ENCODE measurements at places on chromosomes 7 and 10.

DNA sequence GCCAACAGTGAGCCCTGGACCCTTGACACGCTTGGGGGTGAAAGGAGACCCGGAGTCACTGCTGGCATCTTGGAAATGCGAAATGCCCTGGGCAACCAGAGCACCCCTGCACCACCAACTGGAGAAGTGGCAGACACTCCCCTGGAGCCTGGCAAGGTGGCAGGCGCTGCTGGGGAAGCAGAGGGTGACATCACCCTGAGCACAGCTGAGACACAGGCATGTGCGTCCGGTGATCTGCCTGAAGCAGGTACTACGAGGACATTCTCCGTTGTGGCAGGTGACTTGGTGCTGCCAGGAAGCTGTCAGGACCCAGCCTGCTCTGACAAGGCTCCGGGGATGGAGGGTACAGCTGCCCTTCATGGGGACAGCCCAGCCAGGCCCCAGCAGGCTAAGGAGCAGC lies 98.5 kb downstream of the TACC2 start:
- no peak for DNase-seq

GRCh38 chr7:156178857-156179256 lies 366.6 kb upstream of the SHH start:
- DNase-seq = no peak

DNA sequence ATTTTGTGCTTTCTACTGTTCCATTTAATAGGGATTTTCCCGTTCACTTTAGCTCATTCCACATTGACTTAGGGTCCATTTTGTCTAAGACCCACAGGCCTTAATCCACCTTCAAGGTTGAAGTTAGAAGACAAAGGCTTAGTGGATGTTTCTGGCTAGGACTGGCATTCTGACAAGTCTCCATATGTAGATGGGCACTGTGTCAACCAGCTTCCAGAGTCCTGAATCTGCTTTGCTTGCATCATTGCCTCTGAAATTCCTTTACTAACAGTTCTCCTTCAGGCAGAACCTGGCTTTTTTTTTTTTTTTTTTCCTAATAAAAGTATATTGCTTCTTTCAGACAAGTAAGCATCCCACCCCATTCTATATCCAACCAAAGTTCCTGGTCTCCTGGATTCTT lies 69.6 kb upstream of the PDCD4 start:
- DNase-seq = no peak

GRCh38 chr7:113246738-113247137 lies 128.4 kb upstream of the SMIM30 start:
- no peak for DNase-seq
